ENCODE measurements at places on chromosomes 2 and 18.

- DNase-seq: no peak
Observed at GRCh38 chr2:216495656-216496055, 3.0 kb upstream of the RPL37A start.

DNA sequence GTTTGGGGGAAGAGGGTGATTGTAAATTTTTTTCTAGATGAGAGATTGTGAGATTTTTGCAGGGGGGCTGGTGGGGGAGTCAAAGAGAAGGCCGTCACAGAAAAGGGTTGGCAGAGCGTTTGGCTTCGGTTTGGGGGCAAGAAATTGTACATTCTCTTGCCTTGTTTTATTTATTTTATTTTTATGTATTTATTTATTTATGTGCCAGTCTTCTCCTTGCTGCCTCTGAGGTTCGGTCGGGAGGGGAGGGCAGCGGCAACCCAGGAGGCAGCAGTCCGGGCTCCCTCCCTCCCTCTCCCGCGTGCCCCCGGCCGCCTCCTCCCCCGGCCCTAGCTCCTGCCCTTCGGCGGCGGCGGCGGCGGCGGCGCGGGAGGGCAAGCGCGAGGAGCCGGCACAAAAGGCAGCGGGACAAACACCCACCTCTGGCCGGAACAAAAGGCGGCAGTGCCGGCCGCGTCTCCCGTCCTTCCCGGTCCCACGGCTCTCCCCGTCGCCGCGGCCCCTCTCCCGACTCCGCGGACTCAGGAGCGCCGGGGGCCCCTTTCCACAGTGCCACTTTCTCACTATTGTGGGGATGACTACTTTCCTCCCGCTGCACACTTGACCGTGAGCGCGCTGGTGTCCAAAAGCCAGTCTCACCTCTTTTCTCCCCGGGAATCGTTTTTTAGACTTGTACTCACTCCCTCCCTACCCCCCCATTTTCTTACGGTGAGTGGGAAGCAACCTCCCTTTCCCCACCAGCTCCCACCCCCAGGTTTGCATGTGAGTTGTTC lies 1.2 kb downstream of the BCL11A start:
- no peak for DNase-seq

- no peak for DNase-seq
Observed at GRCh38 chr2:215536510-215536909, 100.6 kb upstream of the FN1 start.

- no peak for DNase-seq
Observed at GRCh38 chr18:77859634-77860033, 610.0 kb downstream of the GALR1 start.

DNA sequence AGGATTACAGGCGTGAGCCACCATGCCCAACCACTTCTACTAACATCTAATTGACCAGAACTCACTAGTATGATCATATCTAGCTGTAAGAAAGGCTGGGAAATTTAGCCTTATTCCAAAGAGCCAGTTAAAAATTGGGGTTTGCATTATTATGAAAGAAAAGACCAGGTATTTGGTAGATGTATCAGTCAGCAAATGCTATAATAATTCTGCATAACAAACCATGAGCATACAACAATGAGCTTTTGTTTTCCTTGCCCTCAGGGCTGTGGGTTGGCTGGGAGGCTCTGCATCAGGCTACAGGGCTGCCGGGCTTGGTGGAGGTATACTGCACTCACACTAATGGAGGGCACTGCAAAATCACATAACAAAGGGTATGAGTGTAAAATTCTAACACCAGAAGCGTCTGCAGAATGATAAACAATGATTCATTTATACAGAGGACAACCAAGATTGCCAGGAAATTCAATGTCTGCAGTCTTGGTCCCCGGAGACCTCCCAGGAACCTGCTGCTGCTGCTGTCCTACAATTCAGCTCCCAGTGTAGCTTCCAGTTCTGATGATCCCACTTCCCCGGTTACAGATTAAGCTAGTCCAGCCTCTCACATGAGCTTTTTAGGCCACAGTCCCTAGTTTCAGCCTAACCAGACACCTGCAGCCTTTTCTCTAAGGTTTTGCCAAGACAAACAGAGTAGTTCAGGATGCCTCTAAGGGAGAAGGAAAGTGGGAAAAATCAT lies 32.2 kb upstream of the ST3GAL5 start:
- DNase-seq: no peak

GRCh38 chr2:100264121-100264520 lies 58.2 kb downstream of the LONRF2 start:
- DNase-seq: no peak

GRCh38 chr2:234725528-234726264 lies 226.1 kb upstream of the SH3BP4 start:
- no peak for DNase-seq

- no peak for DNase-seq
Observed at GRCh38 chr2:214180071-214180470, 230.8 kb upstream of the VWC2L start.

DNA sequence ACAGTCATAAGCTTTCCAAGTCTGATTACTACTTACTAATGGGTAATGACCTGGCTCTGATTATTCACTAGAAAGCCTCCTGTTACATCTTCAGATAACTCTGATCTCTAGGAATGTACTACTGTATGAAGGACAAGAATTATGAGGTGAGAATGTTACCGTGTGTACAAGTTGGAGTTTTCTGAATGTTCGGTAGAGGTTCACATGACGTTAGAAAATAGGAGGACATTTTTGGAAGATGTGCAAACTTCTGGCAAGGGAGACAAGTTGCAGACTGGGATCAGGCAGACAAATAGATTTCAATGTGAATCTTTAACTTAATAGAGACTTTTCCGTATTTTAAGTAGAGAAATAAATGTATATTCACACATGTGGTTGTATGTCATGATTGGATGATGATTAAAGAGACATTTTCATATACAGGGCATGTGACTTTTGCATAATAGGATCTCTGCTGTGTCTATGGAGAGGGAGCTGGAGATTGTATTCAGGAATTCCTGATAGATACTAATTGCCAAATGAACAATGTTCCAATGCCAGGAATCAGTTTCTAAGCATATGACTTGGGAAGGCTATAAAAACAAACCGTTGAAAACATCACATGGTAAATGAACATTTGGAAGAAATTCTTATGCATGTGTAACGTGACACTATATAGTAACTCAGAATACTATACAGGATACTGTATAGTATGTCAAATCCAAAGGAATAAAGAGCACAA lies 1695.8 kb upstream of the PIK3C3 start:
- DNase-seq: no peak

DNA sequence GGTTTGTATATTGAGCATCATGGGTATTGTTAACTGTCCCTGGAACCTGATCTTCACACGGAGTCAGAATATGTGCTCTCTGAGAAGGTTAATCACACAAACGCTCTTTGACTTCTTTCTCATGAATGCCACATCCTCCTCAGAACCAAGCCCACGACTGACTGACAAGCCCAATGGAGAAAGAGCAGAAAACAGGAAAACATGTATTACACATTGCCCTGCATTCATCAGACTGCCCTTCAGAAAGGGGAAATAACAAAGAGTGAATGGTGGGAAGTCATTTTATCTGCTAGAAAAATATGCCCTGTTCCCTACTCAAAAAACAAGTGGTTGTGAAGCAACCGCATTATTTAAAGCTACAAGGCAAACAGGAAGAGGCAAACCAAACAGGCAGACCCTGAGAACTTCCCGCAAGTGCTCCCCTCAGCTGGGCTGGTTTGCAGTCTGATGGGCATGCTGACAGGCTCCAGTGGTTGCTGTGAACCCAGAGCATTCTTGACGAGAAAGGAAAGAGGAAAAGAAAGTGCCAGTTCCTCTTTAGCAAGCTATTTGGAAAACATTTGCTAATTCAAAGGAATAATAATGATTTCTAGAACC lies 172.9 kb upstream of the SETBP1 start:
- no peak for DNase-seq

- DNase-seq: no peak
Observed at GRCh38 chr2:215499331-215499730, 63.5 kb upstream of the FN1 start.

- no peak for DNase-seq
Observed at GRCh38 chr18:3720818-3721545, 271.0 kb downstream of the TGIF1 start.

GRCh38 chr2:62231541-62231940 lies 35.6 kb downstream of the B3GNT2 start:
- DNase-seq: no peak

DNA sequence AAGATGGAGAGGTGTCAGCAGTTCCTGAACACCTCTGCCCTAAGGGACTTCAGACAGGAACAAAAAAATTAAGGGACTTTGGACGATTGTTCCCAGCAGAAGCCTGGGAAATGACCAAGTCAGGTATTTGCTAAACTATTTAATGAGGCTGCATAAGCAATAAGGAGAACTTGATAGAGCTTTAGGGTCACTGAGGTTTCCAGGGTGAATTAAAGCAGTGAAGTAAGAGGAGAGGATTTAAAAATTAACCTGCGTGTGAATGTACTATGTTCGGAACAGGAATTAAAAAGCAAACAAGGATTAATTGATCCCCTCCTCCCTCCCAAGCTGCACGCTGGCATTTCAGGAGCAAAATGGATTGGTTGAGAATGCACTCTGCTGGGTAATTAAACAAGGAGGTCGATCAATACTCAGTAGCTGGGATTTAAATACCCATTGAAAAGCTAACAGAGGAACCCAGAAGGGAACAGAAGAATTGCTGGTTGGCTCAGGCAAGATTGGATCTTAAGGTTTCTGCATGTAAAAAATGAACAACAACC lies 157.2 kb downstream of the RNF152 start:
- DNase-seq: no peak

GRCh38 chr2:189866296-189866695 lies 82.0 kb downstream of the PMS1 start:
- no peak for DNase-seq

DNA sequence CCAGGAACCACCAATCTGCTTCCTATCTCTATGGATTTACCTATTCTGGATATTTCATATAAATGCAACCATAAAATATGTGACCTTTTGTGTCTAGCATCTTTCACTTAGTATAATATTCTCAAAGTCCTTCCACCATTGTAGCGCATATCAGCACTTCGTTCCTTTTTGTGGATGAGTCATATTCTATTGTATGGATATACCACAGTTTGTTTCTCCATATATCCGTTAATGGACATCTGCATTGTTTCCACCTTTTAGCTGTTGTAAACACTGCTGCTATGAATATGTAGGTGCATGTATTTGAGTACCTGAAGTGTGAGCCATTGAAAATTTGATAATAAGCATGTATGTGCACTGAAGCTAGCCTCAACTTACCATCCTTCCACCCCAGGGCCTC lies 80.1 kb downstream of the NBAS start:
- no peak for DNase-seq

DNA sequence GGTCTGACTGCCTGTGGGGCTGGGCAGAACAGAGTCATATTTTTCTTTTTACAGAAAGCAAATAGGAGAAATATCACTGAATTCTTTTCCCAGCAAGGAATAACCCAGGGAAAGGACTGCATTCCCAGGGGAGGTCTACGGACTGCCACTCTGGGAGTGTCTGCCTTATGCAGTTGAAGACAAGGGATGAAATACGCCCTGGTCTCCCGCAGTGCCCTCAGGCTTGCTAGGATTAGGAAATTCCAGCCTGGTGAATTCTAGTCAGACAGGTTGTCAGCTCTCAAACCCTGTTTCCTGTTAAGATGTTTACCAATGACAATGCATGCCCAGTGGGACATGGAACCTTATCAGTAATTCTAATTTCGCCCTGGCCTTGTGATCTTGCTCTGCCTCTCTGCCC lies 30.3 kb upstream of the PDK1 start:
- DNase-seq: no peak

- no peak for DNase-seq
Observed at GRCh38 chr18:3525870-3526420, 76.0 kb downstream of the TGIF1 start.

GRCh38 chr18:23887493-23887892 lies 127.1 kb upstream of the TTC39C start:
- no peak for DNase-seq

DNA sequence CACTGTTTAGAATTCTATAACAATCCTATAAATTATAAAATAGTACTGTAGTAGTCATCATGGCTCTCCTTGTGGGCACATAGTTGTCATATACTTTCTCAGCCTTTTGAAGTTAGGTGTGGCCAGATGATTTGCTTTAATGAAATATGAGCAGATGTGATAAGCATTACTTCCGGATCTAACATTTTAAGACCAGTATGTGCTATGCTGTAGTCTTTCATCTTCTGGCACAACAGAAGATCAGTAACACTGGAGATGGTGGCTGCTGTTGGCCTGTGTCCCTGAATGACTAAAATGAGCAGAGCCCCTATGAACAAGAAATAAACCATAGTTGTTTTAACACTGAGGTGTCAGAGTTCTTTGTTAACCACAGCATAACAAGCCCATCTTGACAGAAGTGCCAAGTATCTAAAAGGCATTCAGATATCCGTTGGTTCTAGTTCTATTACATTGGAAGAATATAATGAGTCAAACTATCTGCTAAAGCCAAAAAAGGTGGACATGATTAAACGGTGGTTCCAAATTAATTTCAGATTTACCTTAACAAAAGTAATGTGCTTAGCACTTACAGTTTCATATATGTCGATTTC lies 6.3 kb downstream of the MEX3C start:
- DNase-seq: no peak
